ENCODE measurements at places on chromosomes 1 and 21.

- no peak for DNase-seq
These were observed 2.6 kb upstream of the TENT5B start for GRCh38 chr1:27015260-27015659.

- DNase-seq: no peak
These were observed 19.4 kb upstream of the KCNE1 start for GRCh38 chr21:34531399-34531798.

GRCh38 chr1:61273167-61273705 is 190.9 kb downstream of the NFIA start:
- DNase-seq: no peak

DNA sequence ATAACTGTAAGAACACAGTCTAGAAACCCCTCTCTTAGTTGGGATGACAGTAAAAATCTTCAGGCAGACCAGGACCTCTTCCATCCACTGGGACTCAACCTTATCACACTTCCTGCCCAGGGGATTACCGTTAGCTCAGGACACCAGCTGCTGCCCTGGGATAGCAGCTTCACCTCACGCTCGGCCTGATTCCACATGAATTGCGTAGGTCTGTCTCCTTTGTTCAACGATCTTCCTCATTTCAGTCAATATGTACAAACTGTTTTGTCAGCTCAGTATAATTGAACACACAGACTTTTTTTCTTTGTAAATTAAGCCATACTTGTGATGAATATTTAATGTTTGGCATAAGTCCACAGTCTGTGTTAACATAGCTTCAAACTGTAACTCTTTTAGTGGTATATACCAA is 290.4 kb downstream of the GRIK1 start:
- DNase-seq: no peak

Measured in fibroblast of skin of abdomen (primary cell).